HuH-7.5 (cell line): ENCODE measurements at places on chromosomes 2 and 18.

DNA sequence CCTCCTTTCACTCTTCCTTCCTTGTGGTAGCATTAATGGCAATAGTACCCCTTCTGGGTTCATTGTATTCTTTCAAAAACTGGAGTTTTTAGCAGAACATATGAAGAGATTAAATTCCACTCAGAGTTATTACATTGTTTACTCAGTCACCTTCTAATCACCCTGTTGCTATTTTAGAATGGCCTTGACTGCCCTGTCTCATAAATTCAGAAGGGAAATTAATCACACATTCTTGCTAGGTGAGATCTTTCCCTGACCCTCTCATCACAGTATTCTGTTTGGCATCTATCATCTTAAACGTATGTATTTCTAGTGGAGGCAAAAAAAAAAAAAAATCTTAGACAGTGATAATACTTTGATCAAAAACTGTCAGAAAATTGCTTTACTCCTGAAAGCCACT is 760.4 kb downstream of the ADCYAP1 start:
- no peak for DNase-seq

DNA sequence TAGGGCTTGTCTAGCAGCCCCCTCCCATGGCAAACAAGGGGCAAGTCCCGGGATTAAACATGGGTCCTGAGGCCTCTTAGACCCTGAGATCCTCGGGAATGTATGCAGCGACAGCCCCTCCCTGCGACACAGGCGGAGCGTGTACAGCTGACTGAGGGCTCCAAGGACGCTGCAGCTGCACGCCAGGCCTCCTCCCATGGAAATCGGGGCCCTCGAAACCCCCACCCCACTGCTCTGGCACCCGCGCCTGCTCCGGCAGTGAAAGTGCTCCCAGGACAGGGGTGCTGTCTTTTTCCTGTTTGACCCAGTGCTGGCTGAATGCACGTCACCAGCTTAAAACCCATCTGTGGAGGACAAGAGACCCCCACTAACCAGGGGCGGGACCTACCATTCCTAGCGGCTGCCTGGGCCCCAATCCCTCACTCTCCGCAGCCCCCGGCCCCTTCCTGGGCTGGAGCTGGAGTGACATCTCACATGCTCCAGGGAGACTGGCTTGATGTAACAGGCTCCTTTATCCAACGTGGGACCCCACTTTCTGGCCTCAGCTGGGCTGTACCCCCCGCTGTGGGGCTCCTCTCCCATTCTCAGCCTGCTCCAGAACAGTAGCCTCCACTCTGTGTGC is 247.7 kb downstream of the TWIST2 start:
- no peak for DNase-seq

GRCh38 chr2:236675526-236675925 is 105.9 kb downstream of the ACKR3 start:
- DNase-seq, result no peak

DNA sequence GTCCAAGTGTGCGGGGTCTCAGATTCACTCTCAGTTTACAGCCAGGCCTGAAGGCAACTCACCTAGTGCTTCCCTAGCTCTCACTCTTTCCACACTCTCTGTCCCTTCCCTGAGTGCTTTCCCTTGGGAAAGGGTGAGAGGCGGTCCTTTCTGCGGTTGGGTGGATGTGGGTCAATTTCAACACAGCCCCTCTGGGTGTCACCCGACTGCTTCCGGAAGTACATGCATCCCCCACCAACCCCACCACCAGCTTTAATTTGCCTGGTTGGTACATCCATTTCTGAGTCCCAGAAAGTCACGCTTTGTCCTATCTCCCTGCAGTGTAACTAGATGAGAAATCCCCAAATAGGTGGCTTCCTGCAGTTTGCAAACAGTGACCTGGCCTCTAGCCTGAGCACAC is 307.3 kb upstream of the MEIS1 start:
- DNase-seq, result no peak

- no peak for DNase-seq
Measured at GRCh38 chr2:199160081-199160480, 297.7 kb downstream of the SATB2 start.

DNA sequence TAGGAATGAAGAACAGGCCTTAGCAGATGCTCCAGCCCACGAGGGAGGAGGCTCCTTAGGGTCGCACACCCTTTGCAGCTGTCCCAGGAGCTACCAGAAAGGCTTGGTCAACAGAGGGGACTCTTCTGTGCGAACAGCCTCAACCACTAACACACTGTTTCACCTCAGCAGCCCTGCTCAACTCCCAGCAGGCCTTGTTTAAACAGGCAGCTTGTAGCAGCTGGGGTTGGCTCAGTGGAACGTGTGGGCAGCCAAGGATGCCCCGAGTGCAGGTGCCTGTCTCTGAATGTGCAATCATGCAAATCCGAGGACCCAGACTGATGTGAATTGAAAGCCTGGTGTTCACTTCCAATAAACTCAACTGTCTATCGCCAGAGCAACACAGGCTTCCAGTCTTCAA is 88.7 kb upstream of the CXCR4 start:
- no peak for DNase-seq

DNA sequence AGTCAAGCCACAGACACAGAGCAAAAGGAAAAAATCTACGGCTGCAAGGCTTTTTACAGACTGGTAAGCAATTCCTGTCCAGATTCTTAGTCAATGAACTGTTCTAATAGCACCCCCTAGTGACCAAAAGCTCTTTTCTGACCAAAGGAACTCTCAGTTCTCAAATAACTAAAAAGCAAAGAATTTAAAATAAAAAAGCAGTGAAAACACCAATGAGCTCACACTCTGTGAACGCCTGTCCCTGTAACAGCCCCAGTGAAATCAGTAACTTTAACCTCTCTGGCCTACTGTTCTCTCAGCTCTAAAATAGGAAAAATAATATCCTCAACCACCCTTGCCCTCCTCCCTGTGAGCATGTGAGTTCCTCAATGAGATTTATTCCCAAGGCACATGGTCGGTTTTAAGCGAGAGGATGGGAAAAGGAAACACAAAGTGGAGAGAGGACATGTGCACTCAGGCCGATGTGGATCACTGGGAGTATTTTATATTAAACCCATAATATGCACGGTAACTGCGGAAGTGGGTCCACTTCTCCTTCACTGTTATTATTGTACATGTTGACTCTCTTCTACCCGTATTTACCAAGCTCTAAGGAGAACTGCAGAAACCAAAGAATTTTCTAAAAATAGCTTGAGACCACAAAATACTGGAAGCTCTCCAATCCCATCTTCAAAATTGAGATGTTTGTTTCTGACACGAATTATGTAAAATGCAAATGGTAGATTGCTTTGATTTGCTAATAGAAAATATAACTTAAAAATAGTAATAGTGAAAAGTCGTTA is 128.5 kb downstream of the STK39 start:
- DNase-seq, result no peak

- no peak for DNase-seq
Measured at GRCh38 chr2:46706264-46706983, 209.2 kb downstream of the MCFD2 start.
